ENCODE measurements at places on chromosomes 4 and X.

DNA sequence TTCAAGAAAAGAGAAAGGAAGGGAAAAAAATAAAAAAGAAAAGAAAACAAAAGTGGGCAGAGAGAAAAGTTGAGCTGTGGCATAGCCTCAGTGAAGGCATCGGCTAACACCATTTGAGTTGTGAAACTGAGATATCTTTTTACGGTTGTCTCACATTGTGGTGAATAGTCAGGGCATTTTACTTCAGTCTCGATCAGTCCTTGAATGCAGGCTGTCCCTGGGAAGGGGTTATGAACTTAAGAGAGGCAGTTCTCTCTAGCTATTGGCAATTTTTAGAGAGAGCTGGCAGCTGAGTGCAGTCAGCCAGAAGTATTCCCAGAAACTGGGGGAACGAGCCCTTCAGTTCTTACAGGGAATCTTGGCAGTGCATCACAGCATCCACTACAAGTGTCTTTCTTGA is 93.5 kb upstream of the SLC6A14 start:
- no peak for DNase-seq

DNA sequence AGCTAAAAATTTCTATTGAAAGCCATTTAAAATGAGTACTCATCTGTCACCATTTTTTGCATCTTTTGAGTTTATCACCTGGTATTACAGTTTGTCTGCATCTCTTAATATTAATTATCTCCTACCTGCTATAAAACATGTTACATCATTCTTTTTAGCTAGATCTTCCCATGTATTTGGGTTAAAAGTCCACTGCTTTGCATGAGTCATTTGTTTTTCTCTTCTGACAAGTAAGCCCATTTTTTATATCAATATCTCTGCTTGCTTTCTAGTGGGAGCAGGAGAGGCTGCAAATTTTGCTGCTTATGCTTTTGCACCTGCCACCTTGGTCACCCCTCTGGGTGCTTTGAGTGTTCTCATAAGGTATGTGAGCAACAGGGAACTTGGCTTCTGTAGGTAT is 16.1 kb downstream of the NIPAL1 start:
- no peak for DNase-seq

- DNase-seq: no peak
These were observed 528.7 kb downstream of the TMA16 start for GRCh38 chr4:164023214-164023613.

DNA sequence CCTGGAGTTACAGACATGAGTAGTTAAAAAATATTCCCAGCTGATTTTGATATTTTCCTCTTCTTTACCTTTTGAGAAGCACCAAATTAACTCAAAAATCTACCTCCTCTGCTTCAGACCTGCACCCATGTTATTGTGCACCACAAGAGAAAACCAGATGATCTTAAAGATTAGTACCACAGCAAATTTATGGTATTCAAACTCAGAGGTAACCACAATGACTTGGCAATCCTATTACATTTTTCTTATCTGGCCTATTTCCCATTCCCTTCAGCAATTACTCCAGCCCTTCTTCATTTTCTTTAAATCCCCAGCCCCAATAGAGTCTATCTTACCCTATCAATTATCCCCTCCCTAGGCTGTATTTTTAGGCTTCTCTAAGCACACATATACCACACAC is 535.1 kb downstream of the FAT4 start:
- DNase-seq: no peak

DNA sequence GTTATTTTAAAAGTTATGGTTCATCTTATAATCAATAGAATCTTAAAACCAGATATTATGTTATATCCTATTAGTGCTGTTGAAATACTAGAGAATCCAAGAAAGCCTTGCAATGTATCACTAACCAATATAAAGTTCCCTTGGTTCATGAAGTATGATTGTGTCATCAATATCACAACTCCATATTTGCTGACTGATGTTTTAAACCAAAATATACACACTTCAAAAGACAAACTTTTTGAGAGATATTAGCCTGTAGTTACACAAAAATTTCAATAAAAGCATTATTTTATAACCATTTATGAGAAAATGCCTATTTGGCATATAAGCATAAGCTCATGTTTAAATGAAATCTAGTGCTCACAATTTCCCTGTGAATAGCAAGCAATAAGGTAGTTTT is 198.6 kb downstream of the CENPC start:
- no peak for DNase-seq

Data from stimulated activated CD8-positive, alpha-beta memory T cell treated with anti-CD3 and anti-CD28 coated beads, Interleukin-4, amount 100 ng/mL, for 4 hours (primary cell).